ENCODE measurements at places on chromosomes 16 and 17.
A peak's percentile ranks its signal among the peaks of the same experiment; 100 is the strongest.

- no peak for DNase-seq
These were observed 37.7 kb upstream of the PHLPP2 start for GRCh38 chr16:71762186-71762585.

DNA sequence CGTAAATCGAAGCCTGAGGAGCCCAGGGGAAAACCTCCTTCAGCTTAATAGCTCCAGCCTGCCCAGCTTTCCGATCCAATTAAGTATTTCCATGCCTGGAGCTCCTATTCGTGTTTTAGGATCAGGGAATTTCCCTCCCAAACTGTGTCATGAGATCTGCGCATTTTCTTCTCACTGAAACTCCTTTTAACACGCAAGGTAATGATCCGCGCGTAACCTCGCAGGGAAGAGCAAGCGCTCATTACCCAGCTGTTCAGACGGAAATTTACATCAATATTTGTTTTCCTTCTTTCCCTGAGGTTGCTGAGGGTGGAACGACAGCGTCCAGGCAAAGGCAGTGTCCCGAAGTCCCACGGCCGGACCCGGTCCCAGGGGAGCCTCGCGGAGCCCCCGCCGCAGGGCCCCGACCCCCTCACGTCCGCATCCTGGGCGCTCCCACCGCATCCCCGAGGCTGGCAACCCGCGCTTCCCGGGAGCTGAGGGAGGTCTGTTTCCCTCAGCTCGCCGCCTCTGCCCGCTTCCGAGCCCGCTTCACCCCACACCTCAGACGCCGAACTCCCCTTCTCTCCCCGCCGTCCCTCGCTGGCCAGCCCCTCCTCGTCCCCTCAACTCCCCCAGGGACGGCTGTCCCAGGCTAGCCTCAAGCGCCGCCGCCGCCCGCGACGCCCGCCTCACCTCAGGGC lies 415 bp downstream of the ABCA5 start:
- DNase-seq, result peak; percentile 1

- no peak for DNase-seq
These were observed 200.3 kb downstream of the SEC14L1 start for GRCh38 chr17:77341069-77341541.

DNA sequence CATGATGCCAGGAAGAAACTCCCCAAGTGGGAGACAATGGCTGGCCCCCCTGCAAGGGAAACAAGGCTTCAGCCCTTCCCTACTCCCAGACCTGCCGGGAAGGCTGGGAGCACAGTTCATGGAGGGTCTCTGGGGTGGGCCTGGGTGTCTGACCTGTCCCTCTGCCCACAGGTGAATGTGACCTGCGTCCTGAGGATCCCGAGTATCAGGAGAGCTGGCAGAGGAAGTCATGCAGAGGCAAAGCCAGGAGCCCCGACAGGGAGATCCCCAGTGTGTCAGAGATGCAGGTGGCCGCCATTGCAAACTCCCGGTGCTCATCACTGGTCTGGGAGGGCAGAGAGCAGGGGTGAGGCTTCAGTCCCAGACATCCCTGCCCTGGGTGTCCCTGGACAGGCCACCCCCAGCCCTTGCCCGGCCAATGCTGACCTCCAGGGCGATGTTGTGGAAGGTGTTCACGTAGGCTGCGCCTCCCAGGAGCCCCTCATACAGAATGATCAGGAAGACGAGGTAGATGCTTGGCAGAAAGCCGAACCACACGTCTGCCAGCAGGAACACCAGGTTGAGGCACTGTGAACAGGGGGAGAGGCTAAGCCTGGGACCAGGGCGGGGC lies 5.3 kb upstream of the NPIPB7 start:
- DNase-seq, result no peak

DNA sequence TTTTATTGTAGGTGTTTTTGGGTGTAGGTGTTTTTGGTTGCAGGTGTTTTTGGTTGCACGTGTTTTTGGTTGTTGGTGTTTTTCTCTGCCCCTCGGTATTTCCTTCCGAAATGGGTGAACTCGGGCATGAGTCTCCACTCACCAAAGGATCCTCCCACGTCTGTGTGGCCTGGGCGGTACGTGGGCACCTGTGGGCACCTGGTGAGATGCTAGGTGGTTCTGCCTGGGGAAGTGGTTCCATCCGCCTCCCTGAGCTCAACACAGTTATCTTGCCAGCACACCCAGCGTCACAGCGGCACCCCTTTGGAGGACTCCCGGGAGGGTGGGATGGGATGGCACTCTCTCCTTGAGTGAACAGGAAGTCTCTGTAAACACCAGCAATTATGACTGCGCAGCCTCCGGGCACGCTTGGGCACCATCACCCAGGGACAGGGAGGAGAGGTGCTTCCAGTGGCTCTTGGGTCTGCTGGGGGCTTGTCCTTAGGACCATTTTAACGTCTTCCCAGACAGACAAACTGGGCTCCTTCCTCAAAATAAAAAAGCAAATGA lies 29.8 kb downstream of the COX4I1 start:
- DNase-seq, result no peak

DNA sequence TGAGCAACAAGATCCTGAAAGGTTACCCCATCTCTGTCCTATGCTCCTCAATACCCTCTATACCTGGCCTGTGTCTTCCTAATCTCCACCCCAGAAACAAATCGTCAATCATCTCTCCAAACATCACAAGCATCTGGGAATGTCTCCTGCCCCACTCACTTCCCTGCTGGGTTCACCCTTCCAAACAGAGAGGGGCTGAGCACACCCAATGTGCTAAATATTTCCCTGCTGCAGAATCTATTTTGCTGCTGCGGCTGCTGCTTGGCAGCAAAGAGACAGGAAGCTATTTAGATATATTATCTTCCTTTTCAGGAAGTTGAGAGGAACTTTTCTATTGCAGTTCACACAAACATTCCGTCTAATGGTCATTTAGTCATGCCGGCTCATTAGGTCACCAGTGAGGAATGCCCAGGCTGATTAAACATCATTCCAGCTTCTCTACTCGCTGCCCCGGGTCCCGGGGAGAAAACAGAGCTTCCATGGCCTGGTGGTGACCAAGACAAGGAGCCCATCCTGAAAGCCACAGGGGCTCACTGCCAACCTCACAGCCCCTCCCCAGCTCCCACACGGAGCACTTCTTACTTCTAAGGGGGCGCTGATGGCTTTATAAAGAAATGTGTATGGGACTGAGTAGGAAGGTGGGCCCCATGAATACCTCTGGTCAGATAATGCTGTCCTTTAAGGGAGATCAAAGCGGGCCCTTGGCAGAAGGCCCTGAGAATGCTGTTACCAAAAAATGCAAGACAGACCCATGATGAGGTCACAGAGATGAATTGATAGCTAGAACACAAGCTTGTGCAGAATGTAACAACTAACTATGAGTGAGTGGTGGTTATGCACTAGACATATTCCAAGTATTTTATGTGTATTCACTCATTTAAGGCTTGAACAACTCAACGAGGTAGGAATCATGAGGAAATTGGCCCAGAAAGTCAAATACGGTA lies 218.3 kb downstream of the SOX9 start:
- DNase-seq, result no peak

DNA sequence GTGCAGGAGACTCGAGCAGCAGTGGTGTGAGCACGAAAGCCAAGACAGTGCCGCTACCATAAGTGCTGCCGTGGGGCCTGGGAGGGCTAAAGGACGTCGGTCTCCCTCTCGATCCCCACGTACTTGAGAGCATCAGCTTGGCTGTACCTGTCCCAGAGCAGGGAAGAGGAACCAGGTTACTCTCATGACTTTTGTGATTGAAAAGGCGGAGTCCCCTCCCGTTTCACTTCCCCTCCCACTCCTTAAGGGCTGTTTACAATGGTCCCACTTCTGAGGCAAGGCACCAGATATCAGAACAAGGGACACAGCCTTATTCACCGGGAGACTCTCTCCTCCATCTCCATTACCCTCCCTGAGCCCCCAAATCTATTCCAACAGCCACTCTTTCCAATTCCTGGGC lies 20.1 kb downstream of the CNTNAP1 start:
- DNase-seq, result no peak

- DNase-seq, result no peak
These were observed 46.4 kb downstream of the ZNF207 start for GRCh38 chr17:32396343-32396742.

DNA sequence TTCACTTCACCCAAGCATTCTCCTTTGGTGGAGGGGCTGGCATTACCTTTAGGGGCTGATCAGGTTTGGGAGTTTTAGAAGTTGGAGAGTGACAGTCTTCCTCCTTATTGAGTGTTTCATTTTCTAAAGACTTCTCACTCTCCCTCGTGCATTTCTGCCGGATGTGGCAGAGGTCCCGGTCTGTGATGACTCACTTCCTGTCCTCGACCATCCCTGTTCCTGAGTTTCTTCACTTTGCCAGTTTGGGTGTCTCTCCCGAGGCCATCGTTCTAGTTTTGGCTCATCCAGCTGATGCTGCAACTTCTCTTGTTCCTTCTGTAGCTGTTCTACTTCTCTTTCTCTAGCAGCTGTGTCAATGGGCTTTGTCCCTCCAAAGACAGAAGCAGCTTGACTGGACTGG lies 104.3 kb downstream of the PHKB start:
- no peak for DNase-seq

DNA sequence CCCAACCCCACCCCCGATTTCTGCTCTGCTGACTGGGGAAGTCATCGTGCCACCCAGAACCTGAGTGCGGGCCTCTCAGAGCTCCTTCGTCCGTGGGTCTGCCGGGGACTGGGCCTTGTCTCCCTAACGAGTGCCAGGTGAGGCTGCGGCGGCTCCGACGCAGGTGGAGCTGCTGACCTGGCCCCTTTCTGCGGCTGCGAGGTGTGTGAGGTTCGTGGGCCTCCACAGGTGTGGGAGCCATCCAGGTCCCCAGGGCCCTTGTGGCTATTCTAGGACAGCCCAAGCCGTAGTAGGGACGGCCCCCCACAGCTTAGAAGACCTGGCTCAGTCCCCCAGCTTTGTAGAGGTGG lies 3.0 kb downstream of the UBE2I start:
- no peak for DNase-seq

- DNase-seq, result no peak
These were observed 45.4 kb upstream of the MEIOC start for GRCh38 chr17:44610871-44611270.

DNA sequence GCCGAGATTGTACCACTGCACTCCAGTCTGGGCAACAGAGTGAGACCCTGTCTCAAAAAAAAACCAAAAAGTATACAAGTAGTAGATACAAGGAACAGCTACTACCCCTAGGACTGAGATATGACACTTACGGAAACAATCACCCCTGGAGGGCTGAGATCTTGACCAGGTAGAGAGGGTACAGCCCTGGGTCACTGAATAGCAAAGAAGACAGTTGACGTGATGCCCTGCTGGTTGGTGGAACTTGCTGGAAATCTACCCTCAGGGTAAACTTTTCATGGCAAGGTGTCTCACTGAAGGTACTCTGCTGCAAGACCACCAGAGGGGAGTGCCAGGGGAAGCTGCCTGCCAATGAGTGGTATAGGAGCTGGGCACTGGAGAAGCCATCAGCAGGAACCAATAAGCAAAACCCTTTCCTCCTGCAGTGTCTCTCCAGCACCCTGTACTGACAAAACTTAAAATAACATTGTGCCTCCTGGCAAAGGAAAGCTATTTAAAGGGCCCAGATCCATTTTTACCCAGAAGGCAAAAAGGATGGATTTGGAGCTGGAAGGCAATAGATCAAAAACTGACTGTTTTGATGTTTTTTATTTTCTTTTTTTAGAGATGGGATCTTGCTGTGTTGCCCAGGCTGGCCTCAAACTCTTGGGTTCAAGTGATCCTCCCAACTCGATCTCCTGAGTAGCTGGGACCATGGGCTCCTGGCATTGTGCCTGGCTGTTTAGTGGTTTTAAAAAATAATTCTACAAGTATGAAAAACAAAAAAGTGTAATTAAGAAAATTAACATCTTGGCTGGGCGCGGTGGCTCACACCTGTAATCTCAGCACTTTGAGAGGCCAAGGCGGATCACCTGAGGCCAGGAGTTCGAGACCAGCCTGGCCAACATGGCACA lies 11.3 kb upstream of the PDXDC1 start:
- DNase-seq, result no peak

DNA sequence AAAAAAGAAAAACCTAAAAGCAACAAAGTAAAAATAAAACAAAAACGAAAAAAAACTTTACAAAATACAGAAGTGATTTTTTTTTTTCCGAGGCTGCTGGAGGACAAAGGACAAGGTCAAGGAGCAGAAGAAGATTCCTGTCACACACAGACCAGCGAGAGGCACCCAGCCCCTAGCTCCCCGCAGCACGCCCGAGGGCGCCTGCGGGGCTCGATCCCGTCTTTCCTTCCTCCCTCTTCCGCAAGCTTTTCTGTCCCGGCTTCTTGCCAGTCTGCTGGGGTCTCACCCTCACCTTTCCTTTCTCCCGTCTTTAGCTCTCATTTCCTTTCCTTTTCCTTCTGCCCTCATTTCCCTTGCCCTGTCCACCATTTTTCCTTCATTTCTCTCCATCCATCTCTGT lies 66.1 kb upstream of the DNAH17 start:
- no peak for DNase-seq

- DNase-seq, result no peak
These were observed 37.9 kb downstream of the NDEL1 start for GRCh38 chr17:8473451-8474192.

GRCh38 chr16:12097523-12098428 lies 121.2 kb downstream of the SNX29 start:
- no peak for DNase-seq

DNA sequence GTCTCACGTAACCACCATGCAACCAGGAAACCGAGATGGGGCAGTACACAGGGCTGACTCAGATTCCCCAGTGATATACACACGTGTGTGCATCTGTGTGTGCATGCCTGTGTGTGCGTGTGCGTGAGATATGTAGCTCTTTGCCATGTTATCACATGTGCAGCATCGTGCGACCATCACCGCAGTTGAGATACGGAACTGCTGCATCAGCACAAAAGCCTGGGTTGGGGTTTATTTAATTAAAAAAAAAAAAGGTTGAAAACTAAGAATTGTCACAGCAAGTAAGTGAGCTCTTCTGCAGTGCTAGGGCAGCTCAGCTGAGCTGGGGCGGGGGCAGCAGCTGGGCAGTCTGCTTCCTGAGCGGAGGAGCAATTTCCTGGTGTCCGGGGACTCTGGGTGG lies 152.5 kb downstream of the RBFOX3 start:
- no peak for DNase-seq

DNA sequence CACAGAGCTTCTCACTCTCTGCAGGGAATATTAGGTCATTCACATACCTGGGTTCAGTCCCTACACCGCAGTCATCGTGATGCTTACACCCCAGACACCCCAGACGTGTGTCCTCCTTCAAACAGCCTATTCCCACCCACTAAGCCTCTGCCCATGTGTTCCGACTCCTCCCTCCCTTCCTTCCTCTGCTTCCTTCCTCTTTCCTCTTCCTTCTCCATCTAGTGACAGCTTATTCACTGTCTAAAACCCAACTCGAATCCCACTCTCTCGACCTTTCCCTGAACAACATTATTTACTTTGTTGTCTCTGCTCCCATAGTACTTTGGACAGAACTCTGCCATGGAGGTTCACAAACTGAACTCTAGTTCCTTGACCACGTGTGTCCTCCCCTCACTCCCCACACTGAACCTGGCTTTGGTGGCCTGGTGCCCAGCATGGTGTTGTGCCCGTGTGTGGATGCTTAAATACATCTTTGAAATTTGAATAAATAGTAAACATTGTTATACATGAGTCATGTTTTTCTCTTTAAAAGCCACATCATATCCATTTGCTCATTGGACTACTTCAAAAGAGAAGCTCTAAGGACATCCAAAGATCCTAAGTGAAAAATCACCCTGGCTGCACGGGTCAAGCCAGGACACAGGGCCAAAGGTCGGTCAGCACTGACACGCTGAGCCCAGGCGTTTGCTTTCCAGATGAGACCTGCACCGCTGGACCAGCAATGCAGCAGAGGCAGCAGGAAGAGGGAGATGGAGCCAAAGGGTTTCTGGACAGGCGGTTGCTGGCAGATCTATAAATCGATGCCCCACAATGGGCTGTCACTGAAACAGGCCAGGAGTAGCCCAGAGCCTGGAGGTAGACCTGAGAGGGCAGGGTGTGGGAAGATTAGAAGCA lies 14.1 kb upstream of the G6PC1 start:
- no peak for DNase-seq

All from CD8-positive, alpha-beta memory T cell (primary cell).